Left lobe of liver (tissue), 2 donors: ENCODE measurements at places on chromosomes 13 and 19.

GRCh38 chr13:109680930-109681329 is 105.5 kb downstream of the IRS2 start:
- no peak for DNase-seq

DNA sequence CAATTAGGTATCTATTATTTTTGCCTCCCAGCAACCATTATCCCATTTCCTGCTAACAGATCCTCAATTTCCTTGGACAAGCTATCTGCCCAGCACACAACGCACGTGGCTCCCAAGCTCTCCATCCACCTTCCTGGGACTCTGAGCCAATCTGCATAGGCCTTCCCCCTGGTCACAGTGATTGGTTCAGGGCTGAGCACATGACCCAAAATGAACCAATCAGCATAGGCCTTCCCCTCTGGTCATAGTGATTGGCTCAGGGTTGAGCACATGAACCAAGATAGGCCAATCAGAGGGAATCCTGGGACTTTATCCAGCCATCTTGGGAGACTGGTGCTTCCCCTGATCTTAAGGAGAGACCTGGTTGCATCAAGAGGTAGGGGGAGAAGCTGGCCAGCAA is 5.8 kb downstream of the CPAMD8 start:
- DNase-seq = no peak

DNA sequence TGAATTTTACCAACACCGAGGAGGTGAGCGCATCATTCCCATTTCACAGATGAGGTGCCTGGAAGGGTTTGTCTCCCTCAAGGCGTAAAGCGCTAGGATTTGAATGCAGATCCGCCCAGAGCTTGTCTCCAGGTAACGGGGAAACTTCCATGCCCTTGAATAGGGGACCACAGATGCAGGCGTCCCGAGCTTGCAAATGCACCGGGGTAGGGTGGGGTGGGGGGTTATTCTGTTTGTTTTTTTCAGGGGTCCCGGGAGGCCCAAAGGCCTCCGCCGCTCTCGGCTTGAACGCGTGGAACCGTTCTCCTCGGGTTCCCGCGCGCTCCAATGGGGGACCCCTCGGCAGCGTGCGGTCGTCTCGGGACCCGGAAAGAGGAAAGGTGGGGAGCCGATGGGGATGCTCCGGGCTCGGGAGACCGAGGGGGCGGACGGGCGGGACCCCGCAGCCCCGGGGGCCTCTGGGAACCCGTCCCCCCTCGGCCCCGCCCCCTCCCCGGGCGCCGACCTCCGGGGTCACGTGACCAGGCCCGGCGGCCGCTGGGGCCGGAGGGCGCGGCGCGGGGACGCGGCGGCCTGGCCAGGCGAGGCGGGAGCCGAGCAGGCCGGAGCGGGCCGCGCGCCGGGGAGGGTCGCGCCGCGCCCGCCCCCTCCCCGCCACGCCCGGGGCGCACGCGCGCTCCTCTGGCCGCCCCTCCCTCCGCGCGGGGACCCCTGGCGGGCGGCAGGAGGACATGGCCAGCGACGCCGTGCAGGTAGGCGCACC is at the start of gene PKN1:
Gene PKN1, plus strand, starts transcription at position 516 of the 763 bp plus-strand sequence. Its CDS starts 216 bp downstream, at position 732.
- DNase-seq = no peak

GRCh38 chr13:110338441-110339101 is 31.5 kb downstream of the COL4A2 start:
- DNase-seq = no peak

DNA sequence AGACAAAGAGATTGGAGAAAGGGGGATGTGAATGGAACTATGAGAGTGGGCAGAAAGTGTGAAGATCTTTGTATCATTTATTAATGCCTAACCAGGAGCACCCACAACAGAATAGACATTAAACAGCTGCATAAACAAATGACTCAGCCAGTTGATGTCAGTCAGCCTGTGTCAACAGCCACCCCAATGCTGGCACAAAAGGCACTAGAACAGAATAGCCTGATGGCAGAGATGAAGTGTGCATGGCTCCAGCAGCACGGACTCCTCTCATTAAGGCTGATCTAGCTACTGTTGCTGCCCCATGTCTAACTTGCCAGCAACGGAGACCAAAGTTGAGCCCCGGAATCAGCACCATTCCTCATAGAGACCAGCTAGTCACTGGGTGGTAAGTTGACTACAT is 7.8 kb downstream of the CPB2 start:
- DNase-seq = peak; percentile 79

DNA sequence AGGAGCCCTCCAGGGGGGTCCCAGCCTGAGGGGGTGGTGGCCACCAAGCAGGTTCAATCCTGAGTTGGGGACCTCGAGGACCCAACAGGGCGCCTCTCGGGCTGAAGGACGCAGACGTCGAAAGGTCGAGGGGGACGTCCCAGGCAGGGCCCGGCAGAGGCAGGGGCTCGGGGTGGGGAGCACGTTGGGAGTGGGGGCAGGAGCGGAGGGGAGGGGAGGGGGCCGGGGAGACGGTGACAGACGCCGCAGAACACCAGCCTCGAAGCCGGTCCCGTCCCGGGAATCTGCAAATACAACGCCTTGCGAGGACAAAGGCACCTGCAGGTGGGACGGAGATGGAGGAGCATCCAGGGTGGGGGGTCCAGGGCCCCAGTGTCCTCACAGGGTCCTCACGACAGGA is 4.1 kb downstream of the FGF22 start:
- no peak for DNase-seq

DNA sequence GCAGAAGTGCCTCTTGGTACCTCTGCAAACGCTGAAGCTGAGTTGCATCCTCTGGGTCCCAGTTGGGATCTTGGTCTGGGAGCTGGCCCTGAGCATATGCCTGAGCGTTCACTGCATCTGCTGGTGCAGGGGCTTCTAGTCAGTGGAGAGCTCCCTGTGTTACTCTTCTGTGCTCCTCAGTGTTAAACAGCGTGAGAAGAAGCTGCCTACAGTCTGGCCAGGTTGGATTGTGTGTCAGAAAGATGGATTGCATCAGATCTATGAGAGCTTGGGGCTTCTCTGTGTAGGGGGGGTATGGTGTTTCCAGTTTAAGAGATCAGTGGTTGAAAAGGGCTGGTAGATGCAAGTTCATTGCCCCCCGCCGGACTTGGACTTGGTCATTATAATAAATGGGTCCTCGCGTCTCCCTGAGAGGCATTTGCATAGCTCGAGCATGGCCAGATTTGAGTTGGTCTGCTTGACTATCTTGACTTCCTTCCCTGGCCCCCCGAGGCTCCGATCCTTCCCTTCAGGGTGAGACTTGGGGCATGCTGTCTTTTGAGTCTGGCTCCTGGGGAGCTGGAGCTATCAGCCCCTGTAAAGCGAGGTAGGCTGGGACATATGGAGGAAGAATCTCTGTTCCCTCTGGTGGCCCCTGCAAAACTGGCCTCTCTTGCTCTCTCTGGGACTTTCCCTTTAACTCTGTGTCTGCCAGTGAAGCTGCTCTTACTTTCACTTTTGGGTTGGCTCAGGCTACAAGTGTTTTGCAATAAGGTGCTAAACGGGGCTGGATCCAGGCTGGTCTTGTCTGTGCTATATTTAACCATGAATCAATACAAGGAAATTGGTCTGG is 52.9 kb downstream of the OR10H4 start:
- DNase-seq = no peak

DNA sequence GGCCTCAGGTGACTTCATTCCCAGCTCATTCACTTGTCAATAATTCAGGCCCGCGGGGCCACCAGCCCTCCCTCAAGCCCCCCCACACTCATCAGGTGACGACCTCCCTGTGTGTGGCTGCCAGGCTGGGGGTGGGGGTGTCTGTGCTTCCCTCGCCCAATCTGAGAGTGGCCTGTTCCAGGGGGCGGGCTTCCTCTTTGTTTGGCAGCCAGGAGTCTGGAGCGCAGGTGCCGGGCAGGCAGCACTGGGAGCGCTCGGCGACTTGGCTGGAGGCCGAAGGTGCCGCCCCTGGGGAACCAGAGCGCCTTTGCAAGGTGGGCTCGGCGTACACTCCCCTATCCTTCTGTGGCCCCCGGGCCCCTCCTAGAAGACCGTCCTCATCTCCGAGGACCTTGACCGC is 5.4 kb upstream of the ZNF98 start:
- DNase-seq = no peak

- peak; percentile 97 for DNase-seq
These were observed 13.3 kb downstream of the PLEKHF1 start for GRCh38 chr19:29678484-29679106.

- DNase-seq = no peak
These were observed 17.7 kb downstream of the TMEM161A start for GRCh38 chr19:19120308-19121231.

GRCh38 chr13:96728463-96728862 is 265.8 kb downstream of the OXGR1 start:
- no peak for DNase-seq

GRCh38 chr13:73412933-73413332 is 354.1 kb downstream of the KLF5 start:
- no peak for DNase-seq

DNA sequence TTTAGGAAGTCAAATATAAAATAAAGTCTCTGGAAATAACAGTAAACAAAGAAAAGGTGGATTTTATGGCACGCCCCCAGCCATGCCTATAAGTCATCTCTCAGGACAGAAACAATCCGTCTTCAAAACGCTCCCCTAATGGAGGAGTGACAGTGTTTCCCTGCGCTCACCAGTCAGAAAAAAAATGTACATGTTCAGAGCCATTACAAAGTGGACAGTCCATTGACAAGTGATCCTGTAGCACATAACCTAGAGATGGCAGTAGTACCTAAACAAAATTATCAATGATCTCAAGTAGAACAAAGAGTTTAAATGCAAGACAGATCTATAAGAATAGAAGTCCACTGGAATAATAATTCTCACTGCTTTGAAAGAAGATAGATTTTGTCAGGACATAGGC is 891.7 kb upstream of the MIR17HG start:
- DNase-seq = no peak

DNA sequence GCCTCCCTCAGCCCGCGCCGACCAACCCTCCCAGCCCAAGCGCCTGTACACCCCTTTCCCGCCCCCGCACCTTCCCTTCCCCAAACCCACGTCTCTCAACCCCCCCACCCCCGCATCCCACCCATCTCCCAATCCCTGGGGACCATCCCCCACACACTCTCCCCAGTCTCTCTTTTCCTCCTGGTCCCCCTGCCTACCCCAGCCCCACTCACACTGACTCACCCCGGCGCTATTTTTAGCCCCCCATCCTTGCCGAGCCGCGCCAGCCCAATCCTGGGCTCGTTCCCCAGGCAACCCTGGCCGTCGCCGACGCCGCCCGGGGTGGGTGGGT is 11.7 kb downstream of the CIC start:
- no peak for DNase-seq

DNA sequence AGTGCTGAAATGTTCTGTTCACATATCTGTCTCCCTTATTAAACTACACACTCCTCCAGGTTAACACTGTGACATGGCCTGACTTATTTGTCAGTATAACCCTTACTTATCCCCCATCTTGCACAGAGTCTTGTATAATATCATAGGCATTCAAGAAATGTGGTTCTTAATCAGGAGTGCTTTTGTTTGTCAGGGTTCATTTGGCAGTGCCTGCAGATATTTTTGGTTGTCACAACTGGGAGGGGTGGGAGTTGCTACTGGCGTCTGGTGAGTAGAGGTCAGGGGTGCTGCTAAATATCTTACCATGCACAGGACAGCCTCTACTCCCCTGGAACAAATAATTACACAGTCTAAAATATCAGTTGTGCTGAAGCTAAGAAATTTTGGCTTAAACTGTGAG is 20.4 kb upstream of the OBI1 start:
- no peak for DNase-seq

- no peak for DNase-seq
These were observed 507 bp downstream of the MARCHF2 start for GRCh38 chr19:8413629-8413995.

DNA sequence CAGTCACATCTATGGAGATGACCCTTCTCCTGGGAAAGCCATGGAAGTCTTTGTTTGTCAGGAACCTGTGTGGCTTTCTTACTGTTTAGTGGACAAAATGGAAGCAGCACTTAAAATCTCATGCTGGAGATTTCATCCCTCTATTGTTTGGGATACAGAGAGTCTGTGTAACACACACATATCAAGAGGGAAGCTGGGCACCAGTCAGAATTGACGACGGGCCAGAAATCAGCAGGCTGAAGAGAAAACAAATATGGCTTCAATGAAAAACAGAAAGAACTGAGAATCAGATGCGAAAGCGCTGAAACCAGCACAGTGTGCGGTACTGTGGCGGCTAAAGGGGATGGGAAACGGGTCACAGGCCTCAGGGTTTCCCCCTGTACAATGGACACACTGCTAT is 72.2 kb upstream of the WASF3 start:
- DNase-seq = no peak

- DNase-seq = no peak
These were observed 115.2 kb downstream of the STK24 start for GRCh38 chr13:98461486-98462240.

GRCh38 chr13:48653472-48653939 is at the start of gene CYSLTR2:
Gene CYSLTR2 (plus strand): TSS chr13:48653929. CDS start chr13:48706818, 52,889 bp downstream.
- DNase-seq = no peak

DNA sequence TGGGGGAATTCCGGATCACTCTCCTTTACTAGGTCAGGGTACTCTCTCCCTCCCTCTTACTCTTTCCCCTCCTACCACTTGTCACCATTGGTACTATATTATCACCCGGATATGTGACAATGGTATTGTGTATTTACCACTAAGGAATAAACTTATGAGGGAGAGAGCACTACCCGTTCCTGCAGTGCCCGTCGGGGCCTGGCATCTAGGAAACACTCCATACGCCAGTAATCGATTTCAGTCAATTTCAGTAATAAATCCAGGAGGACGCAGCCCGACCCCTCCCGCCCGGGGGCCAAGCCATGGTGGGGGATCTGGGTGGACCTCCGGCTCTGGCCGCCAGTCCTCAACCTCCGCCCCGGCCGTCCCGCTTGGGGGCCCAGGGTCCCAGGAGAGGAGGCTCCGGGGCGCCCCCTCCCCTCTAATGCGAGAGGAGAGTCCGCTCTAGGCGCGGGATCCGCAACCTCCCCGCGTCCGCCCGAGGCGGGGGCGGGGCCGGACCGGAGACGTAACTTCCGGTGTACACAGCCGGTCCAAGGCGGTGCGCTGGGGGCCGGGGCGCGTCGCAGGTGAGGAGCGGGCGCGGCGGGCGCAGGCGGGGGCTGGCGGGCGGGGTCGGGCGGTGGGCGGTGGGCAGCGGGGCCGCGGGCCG is at the start of gene GARRE1:
Gene GARRE1, plus strand, starts transcription at position 509 of the 652 bp plus-strand sequence. CDS start 45,920 bp downstream, outside the sequence.
- peak; percentile 90 for DNase-seq

DNA sequence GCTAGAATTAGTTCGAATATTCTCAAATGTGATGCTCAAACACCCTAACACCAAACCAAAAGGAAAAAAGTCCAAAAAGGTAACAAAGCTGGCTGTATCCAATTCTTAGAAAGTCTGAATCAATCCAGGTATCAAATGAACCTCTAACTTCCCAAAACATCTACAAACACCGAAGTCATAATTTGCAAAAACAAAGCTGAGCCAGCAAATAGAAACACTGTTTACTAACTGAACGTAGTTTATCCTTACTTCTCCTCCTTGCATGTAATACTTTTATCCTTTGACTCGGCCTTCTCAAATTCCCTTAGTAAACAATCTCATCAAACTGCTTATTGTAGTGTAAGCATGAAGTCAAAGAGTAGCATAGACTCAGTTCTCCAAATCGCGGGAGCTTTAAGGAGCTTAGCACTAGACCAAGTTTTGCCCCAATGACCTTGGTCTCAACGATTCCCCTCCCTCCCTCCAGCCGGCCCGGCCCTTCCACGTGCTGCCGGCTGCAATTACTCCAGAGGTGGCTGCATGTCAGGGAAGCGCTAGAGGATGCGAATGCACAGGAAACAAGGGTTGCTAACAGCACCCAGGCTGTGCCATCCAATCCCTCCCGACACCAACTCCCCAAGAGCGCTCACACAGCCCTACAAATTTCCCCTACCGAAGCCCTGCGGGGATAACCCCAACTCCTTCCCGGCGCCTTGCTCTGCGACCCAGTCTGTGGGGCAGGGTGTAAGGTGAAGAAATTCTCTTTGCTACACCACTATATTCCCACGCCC is 693 bp downstream of the XPO4 start:
- DNase-seq = peak; percentile 52

- DNase-seq = no peak
These were observed 5.3 kb downstream of the GZMM start for GRCh38 chr19:548886-549830.
